ENCODE measurements at places on chromosomes 1 and 21.

- no peak for DNase-seq
Observed at GRCh38 chr1:213761845-213762407, 225.8 kb upstream of the PROX1 start.

DNA sequence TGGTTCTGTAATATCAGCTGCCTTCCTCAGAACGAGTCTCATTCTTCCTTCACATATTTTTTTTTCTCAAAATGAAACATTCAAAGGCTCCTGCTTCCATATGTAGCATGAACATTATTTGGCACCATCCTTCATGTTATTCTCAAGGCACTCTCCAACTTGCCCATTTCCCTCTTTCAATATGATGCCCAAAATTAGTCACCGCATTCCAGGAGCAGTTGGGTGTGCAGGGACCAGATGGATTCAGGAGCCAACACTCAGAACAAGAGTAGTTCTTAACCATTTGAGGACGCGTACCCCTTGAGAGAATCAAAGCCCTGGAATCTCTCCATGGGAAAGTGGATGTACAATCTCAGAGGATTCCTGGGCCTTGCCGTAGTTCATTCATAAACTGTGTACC, 50.3 kb downstream of the KCNK1 start:
- DNase-seq: no peak

DNA sequence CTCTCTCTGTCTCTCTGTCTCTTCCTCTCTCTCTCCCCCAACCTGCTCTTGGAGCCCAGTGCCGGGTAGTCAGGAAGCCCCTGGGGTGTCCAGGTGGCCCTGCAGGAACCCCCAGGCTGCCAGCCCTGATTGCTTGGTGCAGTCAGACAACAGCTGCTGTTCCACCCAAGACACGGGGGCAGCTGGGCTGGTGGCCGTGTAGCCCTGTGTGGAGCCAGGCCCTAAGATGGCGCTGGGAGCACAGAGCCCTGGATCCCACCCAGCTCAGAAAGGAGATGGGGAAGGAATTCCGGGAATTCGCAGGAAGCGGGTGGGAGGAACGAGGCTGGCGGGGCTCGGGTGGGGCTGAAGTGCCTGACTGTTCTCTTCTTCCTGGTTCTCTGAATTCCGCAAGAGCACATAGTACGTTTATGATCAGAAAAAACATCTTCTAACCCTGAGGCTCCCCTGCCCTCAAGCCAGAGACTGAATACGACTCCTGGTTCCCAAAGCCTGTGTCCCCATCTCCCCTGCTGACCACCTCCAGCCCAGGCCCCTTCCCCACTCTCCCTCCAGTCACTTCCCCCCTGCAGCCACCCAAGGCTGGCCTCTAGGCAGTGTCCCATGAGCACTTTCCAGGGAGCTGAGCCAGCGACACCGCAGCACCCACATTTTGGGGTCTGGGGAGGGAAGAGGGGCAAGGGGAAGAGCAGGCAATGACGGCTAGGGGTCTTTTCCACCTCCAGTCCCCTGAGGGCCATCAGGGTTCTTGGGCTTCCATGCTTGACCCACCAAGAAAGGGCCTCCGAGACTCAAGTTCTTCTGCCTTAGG, 55.0 kb downstream of the WNT9A start:
- peak; percentile 13 for DNase-seq

GRCh38 chr21:41368735-41369104, 6.9 kb downstream of the MX2 start:
- no peak for DNase-seq

DNA sequence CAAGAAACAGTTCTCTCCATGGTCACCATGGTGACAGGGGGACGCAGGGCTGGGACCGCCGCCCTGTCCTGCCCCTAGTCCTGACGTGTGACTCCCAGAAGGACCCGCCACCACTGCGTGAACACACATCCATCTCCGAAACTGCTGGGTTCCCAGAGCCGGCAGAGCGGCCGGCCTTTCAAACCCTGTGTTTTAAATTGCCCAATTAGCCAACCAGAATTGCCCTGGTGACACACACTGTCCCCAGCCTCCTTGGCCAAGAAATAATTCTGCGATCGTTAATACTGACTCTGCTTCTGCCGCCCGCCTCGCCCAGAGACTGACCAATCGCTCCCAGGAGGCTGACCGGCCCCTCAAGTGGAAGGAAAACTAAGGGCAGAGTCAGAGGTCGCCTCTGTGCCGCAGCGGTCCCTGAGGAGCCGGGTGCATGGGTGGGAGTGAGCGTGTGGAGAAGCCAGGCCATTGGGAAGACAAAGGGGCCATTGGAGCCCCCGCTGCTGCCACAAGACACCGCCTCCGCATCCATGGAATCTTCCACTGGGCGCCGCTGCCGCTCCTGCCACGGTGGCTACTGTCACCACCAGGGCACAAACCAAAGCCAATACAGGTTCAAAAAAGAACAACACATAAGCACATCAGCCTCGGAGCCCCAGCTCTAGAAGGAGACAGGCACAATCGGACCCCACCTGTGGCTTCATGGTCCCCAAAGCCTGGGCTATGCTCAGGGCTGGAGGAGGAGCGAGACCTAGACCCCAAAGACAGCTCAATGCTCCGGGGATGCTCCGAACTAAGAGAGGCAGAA, 273.2 kb downstream of the NPHP4 start:
- no peak for DNase-seq

DNA sequence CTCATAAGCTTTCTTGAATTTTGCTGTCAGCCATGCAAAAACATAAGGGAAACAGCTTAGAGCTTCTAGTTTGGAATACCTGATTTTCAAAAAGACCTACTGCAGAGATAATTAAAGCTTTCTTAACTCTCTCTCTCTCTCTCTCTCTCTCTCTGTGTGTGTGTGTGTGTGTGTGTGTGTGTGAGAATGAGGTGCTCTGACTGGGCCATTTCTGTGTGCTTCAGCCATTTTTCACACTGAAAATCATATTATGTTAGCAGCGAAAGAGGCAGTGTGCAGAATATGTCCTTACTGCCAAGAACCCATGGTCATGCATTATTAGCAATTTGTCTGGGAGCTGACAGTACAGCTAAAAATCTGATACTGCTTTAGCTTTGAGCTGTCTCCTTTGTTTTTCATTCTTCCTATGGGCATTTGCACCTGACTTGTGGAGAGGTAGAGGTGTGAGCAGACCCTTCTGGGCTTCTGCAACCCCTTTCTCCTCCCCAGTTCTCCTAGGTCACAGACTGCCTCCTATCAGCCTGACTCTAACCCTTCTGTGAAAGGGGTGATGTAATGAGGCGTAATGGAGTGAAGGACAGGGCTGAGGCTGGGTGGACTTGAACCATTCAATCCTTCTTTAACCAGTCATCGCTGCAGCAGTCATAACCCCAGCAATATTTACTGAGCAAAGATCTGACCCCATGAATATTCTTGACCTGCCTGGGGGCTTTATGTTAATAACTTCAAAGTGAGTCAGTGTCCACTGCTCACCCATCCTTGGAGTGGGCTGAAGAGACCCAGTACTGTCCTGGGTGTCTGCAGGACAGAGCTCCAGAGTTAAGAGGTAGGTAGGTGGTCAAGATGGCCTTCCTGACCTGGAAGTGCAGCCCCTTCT, 61.2 kb downstream of the SYT6 start:
- DNase-seq: no peak

GRCh38 chr1:48294656-48295055, 72.1 kb downstream of the SLC5A9 start:
- DNase-seq: no peak

DNA sequence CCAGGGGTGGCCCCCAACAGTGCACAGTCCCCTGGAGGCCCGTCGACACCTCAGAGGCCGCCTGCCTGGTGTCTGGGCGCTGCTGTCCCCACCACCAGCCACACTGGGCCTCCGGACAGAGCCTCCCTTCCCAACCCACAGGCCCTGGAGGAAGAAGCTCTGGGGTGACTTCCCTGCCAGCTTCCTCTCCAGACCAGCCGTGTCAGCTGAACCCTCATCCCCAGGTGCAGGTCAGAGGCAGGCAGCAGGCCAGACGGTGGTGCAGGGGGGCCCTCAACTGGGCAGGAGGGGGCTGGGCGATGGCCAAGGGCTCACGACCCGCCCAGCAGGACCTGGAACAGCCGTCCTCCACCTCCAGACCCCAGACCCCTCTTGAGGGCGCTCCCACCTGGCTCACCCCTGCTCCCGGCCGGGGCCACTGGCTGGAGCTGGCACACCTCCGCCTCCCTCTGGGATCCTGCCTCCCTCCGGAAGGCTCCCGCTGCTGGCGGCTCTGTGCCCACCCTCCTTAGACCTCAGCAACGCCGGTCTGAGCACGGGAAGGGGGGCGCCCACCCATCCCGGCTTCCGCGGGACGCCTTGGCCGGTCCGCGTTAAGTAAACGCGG, 520 bp downstream of the TNFRSF18 start:
- no peak for DNase-seq

- DNase-seq: no peak
Observed at GRCh38 chr21:21165063-21165645, 166.9 kb downstream of the NCAM2 start.

DNA sequence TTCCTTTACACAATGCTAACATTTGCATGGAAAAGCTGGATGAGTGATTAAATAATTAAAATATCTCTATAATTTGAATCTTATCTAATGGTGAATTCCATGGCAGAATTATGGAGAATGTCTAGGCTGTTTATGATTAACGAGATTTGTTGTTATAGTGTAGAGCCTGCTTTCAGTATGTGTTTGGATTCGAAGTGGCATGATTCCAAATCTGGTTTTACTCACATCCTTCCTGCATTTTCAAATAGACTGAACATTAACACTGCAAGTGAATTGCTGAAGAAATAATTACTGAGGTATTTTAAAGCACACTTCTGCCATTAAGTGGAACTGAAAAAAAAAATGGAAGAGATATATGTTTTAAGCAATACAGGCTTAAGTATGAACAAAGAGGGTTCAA, 5.1 kb upstream of the NEK7 start:
- no peak for DNase-seq

DNA sequence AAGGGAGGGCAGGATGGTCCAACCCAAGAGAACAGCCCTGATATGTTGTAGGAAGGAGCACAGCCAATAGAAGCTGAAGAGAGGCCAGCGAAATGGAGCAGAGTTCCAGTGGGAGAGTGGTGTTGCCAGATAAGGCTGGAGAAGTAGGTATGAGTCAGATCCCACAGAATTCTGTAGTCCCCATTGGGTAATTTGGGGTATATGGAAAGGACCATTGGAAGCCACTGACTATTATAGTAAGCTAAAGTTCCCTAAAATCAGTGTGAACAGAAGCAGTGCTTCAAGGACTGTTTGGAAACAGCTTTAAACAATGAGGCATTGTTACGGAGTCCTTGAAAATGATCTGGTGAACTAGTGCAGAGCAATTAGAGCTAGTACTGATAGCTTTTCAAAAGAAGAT, 63.0 kb downstream of the DISP1 start:
- no peak for DNase-seq

GRCh38 chr1:157732755-157733154, 32.2 kb upstream of the FCRL3 start:
- no peak for DNase-seq

- no peak for DNase-seq
Observed at GRCh38 chr1:207282058-207282457, 39.4 kb upstream of the CD55 start.

DNA sequence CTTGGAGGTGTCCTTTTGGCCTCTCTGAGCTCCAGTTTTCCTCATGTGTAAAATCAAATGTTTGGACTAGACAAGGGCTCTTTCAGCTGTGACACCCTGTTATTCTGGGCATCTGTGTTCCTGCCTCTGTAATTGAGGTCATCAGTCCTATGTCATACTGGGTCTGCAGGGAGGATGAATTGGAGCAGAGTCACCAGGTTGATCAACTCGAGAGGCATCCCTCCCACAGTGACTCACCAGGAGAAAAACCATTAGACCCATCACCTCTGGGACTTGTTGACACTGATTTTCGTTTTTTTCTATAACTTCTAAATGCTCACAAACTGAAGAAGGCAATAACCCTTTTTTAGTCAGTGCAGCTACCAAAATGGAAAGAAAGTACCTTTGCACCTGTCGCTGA, 82.2 kb downstream of the ST6GALNAC5 start:
- no peak for DNase-seq

DNA sequence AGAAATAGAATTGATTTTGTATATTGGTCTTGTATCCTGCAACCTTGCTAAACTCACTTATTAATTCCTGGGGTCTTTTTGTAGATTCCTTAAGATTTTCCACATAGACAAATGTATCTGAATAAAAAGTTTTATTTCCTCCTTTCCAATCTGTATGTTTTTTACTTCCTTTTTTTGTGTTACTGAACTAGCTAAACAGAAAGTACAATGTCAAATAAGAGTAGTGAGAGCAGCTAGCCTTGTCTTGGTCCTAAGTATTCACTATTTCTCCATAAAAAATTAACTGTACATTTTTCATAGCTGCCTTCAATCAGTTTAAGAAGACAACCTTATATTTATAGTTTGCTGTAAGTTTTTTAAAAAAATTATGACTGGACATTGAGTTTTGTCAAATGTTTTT, 74.9 kb downstream of the FASLG start:
- DNase-seq: no peak

DNA sequence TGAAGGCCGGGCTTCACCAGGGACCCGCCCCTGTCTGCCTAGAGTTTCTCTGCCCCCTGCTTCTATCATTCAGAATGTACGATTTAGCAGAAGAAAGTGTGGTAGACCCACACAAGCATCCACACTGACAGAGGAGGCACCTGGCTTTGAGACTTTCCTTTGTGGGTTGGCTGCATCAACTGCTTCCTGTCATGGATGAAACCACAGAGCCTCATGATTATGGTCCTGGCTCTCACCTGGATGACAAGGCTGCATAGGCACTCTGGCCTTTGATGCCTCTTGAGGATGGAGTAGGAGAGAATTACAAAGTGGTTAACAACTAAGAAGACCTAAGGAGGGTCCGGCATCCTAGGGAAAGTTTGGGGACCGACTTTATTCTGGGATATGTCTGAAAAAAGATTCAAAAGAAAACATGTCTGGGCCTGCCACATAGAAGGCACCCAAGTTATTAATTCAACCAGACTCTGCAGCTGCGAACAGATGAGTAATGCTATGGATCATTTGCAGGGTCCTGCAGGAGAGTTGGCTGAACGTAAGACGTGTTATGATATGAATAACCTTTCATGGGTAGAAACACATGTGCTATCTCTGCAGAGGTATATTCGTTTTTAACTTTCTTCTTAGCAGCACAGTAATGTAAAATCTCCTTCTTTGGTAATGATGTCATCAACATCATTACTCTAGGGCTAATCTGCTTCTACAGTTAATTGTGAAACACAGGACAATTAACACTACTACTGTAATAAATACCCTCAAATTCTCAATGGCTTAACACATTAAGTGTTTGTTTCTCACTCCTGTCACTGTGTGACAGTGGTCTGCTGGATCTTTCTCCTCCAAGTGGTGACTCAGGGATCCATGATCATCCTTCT, 136.2 kb downstream of the SLC35F3 start:
- no peak for DNase-seq

DNA sequence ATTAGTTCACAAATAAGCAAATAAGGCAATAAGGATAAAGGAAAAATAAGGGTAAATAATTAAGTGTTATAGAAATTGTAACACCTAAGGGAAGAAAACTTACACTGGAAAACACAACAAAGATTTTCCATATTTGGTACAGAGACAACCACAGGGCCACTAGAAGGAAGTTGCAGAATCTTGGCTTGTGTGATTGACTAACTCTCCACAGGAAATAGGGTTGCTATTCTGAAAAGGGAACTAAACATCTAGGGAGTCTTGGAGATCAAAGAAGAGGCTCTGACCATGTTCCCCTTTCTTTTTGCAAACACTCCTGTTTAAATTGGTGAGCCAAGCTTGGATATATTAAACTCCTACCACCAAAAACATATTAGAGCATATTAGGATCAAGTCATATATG, 59.1 kb downstream of the APCS start:
- DNase-seq: no peak

Data from HAP-1 (cell line).